ENCODE measurements at places on chromosomes 7 and 10.
A peak's percentile ranks its signal among the peaks of the same experiment; 100 is the strongest.

DNA sequence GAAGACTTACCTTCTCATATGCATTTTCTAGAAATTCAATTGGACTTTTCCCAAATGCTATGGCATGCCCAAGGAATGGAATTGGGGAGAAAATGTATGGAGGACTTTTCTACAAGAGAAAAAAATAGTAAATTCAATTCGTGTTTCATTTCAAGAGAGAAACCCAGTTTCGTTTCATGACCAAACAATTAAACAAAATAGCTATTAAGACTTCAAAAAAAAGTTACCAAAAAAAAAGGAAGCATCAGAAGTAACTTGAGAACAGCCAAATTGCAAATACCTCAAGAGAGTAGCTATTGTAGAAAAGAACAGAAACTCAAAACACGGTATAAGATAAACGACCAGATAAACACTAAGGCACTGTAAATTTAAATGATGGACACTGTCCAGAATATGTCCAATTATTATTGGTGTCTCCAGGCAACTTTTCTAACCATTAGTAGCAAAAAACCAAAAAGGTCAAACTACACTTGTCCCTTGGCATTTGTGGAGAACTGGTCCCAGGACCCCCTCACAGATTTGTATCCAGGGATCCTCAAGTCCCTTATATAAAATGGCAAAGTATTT, 2.4 kb downstream of the CYP51A1 start:
- H3K4me3 ChIP-seq = no peak overlapping the region
- DNase-seq = no peak
- peaks cover 17% of the 10 kb centered on the region for H3K4me1 ChIP-seq
- H3K27me3 ChIP-seq = no peaks in the 10 kb centered on the region

GRCh38 chr10:116756277-116756676, 13.9 kb upstream of the HSPA12A start:
- H3K27ac ChIP-seq = no peak overlapping the region
- H3K27me3 ChIP-seq = peaks cover 32% of the 10 kb centered on the region
- H3K36me3 ChIP-seq = no peaks in the 10 kb centered on the region
- no peak for DNase-seq
- no peak overlapping the region for H3K4me3 ChIP-seq
- no peaks in the 10 kb centered on the region for H3K4me1 ChIP-seq

- H3K4me1 ChIP-seq = peaks cover 18% of the 10 kb centered on the region
- DNase-seq = no peak
- H3K36me3 ChIP-seq = peaks cover 4% of the 10 kb centered on the region
- H3K27ac ChIP-seq = no peak overlapping the region
- H3K4me3 ChIP-seq = no peak overlapping the region
Measured at GRCh38 chr10:74957285-74957961, 131.0 kb downstream of the KAT6B start.

DNA sequence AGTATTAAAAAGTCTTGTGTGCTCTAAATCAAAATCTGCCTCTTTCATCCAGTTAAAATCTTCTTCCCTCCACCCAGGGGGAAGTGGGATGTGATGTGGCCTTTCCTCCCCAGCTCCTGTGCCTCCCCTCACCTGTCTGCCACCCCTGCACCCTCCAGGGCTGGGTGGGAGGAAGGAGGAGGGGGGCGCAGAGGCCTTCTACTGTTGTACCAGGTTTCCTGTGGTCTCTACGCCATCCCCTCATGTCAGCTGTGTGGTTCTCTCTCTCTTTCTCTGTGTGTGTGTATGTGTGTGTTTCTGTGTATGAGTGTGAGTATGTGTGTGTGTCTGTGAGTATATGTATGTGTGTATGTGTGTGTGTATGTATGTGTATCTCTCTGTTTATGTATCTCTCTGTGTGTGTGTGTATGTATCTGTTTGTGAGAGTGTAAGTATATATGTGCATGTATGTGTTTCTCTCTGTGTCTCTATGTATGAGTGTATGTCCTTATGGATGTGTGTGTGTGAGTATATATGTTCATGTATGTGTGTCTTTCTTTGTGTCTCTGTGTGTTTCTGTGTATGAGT, 45.5 kb upstream of the C10orf71 start:
- DNase-seq = no peak
- no peaks in the 10 kb centered on the region for H3K27me3 ChIP-seq
- H3K27ac ChIP-seq = no peak overlapping the region
- peaks cover 4% of the 10 kb centered on the region for H3K36me3 ChIP-seq
- H3K4me1 ChIP-seq = no peaks in the 10 kb centered on the region

GRCh38 chr7:1534330-1535099, 4.0 kb downstream of the MAFK start:
- H3K4me1 ChIP-seq = peaks cover 31% of the 10 kb centered on the region
- H3K27ac ChIP-seq = no peak overlapping the region
- no peaks in the 10 kb centered on the region for H3K36me3 ChIP-seq

DNA sequence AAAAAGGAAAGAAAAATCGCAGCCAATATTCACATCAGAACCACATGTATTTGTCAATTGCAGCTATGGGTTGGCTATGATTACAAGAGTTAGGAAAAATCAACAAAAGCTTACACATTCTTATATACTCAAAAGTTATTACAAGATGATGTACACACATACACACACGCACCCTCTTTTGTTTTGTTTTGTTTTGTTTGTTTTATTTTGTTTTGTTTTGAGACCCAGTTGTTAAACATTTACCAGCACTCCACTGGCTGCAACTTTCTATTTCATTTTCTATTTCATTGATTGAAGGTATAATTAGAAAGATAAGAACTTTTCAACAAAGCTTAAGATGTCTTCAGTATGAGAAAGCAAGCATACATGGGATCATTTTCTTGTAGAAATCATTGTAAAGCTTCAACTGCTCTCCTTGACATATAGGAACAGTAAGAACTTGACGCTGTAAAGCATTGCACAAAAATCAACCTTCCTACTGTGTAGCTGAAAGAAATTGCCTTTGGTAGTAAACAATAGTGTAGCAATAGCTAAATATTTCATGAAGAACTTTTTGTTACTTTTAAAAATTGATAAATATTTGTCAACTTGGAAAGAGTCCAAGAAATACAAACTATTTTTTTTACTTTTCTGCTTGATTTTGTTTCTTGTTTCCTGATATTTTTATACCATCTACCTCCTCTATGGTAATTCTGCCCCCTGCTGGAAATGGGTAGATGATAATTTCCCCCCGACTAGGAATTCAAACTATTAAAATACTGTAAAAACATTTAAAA, 205.9 kb downstream of the MBL2 start:
- no peaks in the 10 kb centered on the region for H3K27me3 ChIP-seq
- no peak for DNase-seq
- H3K27ac ChIP-seq = no peak overlapping the region
- H3K4me3 ChIP-seq = no peak overlapping the region
- H3K4me1 ChIP-seq = no peaks in the 10 kb centered on the region

DNA sequence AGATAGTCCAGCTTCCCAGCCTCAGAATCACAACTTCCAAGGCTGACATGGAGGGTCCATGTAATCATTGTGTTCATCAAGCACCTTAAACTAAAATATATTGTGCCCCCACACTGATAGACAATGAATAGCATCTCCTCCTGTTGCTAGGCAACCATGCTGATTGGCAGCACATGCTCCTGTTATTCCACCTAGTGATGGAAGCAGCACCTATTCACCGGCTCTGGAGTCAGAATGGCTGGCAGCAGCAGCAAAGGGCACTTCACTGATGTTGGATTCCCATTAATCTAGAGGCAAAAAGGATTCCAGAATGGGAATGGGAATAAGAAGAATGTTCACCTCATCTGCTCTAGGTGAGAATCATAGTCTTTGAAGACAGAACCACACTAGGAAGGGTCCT, 55.0 kb downstream of the RELN start:
- no peaks in the 10 kb centered on the region for H3K4me1 ChIP-seq
- H3K27ac ChIP-seq = no peak overlapping the region
- H3K27me3 ChIP-seq = peaks cover 13% of the 10 kb centered on the region
- no peak overlapping the region for H3K4me3 ChIP-seq
- DNase-seq = no peak

GRCh38 chr10:121041499-121041898, 190.3 kb downstream of the WDR11 start:
- no peaks in the 10 kb centered on the region for H3K36me3 ChIP-seq
- no peak for DNase-seq
- H3K27me3 ChIP-seq = no peaks in the 10 kb centered on the region
- H3K27ac ChIP-seq = no peak overlapping the region

DNA sequence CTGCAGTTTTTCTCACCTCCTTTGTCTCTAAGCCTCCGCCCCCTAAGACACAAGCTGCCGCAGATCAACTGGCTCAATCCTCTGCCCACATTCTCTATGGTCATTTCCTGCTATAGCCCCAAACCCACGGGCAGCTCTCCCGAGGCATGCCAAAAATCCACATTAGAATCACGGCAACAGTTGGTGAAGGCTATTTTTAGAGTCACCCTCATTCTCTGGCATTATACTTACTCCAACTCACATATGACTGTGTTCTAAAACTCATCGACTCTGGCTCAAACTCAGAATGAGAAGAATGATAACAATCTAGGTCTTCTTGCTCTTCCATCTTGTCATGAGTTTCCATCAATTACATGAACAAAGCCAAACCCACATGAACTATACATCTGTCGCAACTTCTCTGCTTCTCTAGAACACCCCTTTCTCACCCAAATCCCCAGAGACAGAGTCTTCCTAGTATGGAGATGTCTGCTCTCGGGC, 10.9 kb upstream of the KIAA1549 start:
- H3K4me3 ChIP-seq = no peak overlapping the region
- H3K27me3 ChIP-seq = peaks cover 38% of the 10 kb centered on the region
- DNase-seq = no peak
- H3K27ac ChIP-seq = no peak overlapping the region
- peaks cover 6% of the 10 kb centered on the region for H3K36me3 ChIP-seq

- H3K4me3 ChIP-seq = no peak overlapping the region
- no peaks in the 10 kb centered on the region for H3K4me1 ChIP-seq
- peaks cover 7% of the 10 kb centered on the region for H3K27me3 ChIP-seq
- no peaks in the 10 kb centered on the region for H3K36me3 ChIP-seq
Measured at GRCh38 chr10:32160864-32161263, 104.6 kb upstream of the KIF5B start.

DNA sequence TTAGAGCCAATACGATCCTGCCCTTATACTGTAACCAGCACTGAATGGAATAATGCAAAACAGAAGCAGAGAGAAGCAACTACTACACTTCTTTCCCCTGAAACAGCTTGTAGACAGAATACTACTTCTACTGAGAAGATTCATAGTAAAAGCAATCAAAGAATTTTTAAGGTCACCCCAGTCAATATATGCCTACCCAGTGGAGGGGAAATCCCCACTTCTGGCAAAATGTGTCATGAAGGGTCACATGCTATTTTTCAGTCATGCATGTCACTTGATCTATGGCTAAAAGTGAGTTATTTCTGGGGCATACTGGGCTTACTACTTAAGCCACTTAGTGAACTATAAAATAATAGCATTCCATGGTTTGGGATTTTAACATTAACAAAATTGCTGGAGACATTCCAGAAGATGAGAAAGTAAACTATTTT, 25.6 kb downstream of the IRF5 start:
- H3K27me3 ChIP-seq = no peaks in the 10 kb centered on the region
- H3K4me3 ChIP-seq = no peak overlapping the region
- H3K4me1 ChIP-seq = peaks cover 15% of the 10 kb centered on the region
- DNase-seq = peak; percentile 71

GRCh38 chr7:99465421-99465768, 572 bp downstream of the ATP5MF start:
- no peaks in the 10 kb centered on the region for H3K27me3 ChIP-seq
- H3K4me3 ChIP-seq = peak overlapping the region; percentile 97
- peaks cover 6% of the 10 kb centered on the region for H3K36me3 ChIP-seq
- DNase-seq = no peak
- H3K4me1 ChIP-seq = peaks cover 41% of the 10 kb centered on the region
- peak overlapping the region; percentile 97 for H3K27ac ChIP-seq

- H3K27me3 ChIP-seq = peaks cover 5% of the 10 kb centered on the region
- H3K36me3 ChIP-seq = no peaks in the 10 kb centered on the region
- H3K27ac ChIP-seq = peak overlapping the region; percentile 47
- no peak for DNase-seq
- H3K4me1 ChIP-seq = no peaks in the 10 kb centered on the region
Measured at GRCh38 chr7:20354610-20355528, 24.2 kb downstream of the ITGB8 start.

- H3K4me3 ChIP-seq = no peak overlapping the region
- no peak for DNase-seq
- no peaks in the 10 kb centered on the region for H3K36me3 ChIP-seq
- H3K4me1 ChIP-seq = peaks cover 25% of the 10 kb centered on the region
Measured at GRCh38 chr10:624605-625332, 64.7 kb downstream of the DIP2C start.

DNA sequence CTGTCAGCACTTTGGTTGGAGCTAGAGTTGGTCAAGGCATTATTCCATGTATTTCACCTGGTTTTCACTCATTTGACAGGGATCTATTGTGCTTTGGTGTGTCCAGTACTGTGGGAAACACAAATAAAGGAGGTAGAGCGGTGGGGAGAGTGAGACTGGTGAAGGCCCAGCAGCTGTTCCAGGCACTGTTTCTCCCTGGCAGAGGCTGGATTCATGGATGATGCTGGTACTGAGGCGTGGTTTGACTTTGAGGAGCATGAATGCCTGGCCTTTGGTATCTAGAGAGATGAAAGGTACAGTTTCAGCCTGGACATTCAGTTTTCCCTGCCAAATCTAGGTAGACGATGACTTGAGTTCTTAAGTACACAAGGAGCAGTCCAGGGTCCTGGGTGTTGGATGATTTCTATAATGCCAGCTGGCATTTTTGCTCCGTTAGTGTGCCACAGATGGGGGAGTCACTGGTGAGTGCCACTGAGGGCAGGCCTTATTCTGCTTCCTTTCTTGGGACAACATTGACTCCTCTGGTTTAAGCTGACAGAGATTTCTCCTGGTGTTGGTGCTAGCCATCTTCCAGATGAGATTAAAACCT, 162.2 kb upstream of the BMPER start:
- no peaks in the 10 kb centered on the region for H3K4me1 ChIP-seq
- no peak for DNase-seq
- H3K27ac ChIP-seq = peak overlapping the region; percentile 81
- H3K27me3 ChIP-seq = peaks cover 10% of the 10 kb centered on the region
- H3K36me3 ChIP-seq = no peaks in the 10 kb centered on the region

DNA sequence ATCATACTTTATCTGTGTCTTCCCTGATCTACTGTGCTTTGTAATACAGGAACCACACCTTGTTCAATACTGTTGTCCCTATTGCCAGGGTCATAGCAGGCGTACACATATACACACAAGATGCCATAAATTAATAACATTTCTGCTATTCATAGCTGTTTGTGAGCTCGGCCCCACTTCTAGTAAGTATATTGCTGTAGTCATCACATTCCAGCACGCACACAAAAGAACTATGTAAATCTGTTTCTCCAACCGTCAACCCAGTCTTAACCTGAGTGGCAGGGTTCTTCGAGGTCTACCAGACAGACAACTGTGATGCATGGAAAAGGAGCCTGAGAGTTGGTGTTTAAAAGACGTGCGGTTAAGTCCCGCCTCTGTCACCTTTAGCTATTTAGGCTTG, 5.7 kb upstream of the CACNB2 start:
- H3K36me3 ChIP-seq = no peaks in the 10 kb centered on the region
- no peak for DNase-seq
- H3K4me3 ChIP-seq = no peak overlapping the region

GRCh38 chr10:4144817-4145216, 359.8 kb upstream of the KLF6 start:
- no peaks in the 10 kb centered on the region for H3K27me3 ChIP-seq
- no peak for DNase-seq
- H3K36me3 ChIP-seq = peaks cover 15% of the 10 kb centered on the region
- no peak overlapping the region for H3K4me3 ChIP-seq
